ENCODE measurements at places on chromosomes 1 and 21.

DNA sequence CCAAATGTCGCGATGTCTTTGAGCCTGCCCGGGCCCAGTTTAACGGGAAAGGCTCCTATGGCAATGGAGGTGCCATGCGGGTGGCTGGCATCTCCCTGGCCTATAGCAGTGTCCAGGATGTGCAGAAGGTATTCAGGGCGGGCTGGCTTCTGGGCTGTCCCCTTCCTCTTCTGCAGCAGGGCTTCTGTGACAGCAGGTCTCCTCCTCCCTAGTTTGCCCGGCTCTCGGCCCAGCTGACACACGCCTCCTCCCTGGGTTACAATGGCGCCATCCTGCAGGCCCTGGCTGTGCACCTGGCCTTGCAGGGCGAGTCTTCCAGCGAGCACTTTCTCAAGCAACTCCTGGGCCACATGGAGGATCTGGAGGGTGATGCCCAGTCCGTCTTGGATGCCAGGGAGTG is 3.0 kb downstream of the ADPRS start:
- DNase-seq = no peak

GRCh38 chr1:196400478-196401451 is 207.5 kb downstream of the KCNT2 start:
- no peak for DNase-seq

GRCh38 chr1:1763657-1764621 is 14.3 kb downstream of the NADK start:
- DNase-seq = no peak

- DNase-seq = no peak
Observed at GRCh38 chr1:157008502-157008901, 37.0 kb downstream of the ARHGEF11 start.

DNA sequence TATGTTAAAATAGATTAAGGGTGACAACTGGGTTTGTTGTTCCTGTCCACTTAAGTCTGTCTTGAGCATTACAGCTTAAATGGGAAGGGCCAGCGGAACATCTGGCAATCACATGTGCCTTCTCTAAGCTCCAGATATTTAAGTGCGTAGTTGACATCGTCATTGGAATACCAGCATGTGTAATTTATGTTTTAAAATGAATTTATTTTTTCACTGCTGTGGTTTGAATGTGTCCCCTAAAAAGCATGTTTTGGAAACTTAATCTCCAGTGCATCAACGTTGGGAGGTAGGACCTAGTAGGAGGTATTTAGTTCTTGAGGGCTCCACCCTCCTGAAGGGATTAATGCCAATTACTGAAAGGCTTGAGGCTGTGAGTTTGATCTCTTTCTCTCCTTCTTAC is 13.4 kb downstream of the ZCCHC17 start:
- no peak for DNase-seq

DNA sequence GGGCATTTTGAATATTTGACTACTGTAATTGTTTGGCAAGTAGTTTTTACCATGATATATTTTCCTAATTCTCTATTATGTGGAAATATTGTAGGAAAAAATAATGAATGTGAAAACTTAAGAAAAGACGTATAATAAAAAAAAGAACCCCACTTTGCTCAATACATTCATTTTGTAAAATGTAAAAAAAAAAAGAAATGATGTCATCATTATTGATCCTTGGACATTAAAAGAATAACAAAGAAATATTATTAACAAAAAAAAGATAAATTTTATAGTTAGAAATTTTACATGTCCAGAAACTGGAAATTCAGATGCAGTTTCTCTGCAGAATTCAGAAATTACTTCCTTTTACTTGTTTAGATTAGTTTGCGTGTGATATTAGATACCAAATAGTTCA is 5.2 kb downstream of the GIPC2 start:
- DNase-seq = no peak

GRCh38 chr1:37148663-37149062 is 114.3 kb upstream of the GRIK3 start:
- no peak for DNase-seq

- DNase-seq = no peak
Observed at GRCh38 chr1:241918879-241919278, 38.7 kb upstream of the BECN2 start.

DNA sequence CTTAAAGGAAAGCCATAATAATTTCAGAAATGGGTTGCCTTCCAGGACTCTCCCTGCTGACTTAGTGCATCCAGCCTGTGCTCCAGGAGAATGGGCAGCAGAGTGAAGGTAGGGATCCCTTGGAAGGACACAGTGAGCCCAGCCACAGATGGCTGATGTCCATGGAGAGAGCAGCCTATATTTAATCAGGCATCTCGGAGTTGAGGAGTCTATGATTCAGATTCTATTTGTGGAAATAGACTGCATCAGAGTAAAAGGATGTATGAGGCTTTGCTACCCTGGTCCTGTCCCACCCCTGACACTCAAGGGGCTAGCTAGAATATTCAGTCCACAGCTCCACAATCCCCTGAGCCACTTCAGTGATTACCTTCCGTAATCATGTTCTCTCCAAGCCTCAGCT is 43.8 kb upstream of the PBX1 start:
- no peak for DNase-seq

DNA sequence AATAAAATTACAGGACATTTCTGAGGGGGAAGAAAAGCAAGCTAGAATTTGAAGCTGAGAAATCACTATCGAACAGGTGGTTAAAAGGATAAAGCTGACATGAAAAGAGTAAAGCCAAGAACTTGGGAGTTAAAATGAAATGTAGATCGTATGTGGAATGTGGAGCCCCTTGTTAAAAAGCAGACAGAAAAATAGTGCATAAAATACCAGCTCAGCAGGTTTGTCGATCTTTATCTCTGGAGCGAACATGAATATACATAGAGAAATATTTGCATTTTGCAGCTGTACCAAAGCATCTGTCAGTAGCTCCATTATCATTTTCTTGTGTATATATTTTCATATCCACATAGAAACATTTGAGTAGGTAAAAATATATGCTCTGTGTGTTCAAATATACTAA is 73.6 kb upstream of the CDC42BPA start:
- no peak for DNase-seq

DNA sequence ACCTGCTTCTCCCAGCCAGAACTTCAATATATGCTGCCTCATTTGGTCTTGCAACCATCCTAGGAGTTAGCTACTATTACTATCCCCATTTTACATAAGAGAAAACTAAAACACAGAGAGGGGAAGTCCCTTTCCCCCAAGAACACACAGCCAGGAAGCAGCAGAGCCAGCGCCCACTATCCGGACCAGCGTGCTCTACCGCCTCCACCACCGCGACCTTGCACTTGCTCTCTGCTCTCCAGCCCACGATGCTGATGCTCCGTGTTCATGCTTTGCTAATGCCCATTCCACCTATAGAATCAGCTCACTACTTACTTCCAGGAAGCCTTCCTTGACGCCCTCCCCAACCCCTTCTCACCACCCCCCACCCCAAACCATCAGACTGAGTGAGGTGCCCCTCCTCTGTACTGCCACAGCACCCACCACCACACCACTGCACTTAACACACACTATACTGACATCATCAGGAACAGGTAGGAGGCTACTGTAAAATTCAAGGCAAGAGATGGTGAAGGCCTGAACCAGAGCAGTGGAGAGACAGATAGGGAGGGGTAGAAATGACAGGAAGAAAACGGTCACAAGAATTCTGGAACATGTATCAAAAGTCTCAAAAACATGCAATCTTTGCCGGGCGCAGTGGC is 9.4 kb downstream of the TMEM53 start:
- DNase-seq = no peak

GRCh38 chr1:28359592-28360239 is 9.8 kb upstream of the PHACTR4 start:
- DNase-seq = peak; percentile 48

DNA sequence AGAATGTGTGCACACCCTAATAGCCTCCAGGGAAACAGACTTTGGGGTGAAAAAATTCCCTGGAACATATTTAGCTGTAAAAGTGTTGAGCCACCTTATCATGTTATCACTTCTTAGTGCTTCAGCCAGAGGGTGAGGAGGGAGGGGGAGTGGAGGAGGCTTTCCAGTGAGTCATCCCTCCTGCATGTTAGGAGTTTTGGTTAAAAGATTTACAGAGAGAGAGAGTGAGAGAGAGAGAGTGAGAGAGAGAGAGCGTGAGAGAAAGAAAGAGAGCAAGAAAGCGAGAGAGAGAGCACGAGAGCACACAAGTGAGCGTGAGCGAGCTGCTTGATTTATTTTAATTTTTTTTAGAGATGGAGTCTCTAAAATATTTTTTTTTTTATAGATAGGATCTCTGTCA is 13.5 kb upstream of the CACNA1E start:
- no peak for DNase-seq

DNA sequence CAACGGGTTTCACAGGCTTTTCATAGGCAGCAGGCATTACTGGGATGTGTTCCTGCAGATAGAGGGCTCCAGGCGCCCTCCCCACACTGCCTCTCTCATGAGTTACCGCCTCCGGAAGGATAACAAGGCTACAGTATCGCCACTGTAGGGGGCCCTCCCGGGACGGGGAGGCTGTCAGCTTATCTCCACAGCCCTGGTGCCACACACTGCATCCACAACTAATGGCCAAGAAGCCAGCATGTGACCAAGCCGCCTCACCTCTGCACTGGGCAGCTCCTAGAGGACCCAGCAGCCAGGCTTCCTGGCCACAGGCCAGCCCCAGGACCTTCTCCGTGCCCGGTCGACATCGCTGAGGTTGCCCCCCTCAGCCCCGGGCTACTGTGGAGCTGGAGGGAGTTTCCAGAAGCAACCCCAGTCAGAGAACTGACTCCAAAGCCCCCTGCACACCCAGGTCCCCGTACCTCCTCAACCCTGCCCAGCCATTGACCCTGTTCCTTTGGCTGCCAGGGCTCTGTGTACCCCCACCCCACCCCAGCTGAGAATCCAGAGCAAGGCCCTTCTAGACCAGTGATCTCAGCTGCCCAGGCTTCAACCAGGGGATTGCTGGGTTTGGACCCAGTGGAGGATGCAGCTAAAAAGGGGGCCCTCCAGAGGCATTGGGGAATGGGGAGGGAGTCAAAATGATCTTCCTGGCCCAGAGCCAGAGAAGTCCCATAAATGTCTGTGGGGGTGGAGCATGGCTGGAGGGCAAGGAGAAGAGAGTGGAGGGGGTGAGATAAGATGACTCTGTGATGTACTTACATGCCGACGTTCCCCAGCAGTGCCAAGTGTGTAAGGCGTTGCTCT is 45.0 kb downstream of the NEK2 start:
- DNase-seq = no peak

DNA sequence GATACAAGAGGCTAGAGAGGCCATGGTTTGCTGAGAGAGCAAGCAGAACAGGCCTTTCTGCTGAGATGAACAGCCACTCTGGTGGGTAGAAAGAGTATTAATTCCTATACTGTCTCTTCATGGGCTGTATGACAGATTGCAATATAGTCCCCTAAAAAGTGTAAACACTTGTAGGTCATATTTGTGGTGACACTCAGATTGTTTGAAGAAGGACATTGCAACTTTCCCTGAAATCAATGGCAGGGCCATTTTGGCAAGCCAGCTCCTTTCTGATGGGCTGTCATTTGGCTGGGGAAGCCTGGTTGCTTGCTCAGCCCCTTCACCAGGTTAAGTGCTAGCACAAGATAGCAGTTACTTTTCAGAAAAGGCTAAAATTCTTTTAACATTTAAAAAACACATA is 27.5 kb downstream of the RAB4A start:
- no peak for DNase-seq

DNA sequence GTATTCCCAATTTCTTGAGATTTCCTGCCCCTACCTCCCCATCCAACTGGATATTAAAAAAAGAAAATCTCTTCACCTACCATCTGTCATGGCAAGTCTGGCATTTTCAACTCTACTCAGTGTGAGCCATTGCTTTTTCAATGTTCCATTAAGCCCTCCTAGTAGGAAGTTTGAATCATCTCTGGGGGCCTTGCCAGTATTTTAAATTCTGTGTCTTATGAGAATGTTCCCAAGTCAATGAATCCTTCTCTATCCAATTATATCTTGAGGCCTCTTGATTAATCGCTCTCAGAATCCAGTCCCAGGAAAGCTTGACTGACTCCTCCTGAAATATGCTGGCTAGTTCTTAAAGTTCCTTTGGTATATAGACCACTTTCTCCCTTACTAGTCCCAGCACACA is 91.5 kb downstream of the NGF start:
- DNase-seq = no peak
